ENCODE measurements at places on chromosomes 4 and X. TPM values are rescaled to one million over a fixed set of nuclear protein-coding genes. Genes with fewer than 3 reads are reported as not detected.
A peak's percentile ranks its signal among the peaks of the same experiment; 100 is the strongest.

Gene GLRA3
- not detected for total RNA-seq

DNA sequence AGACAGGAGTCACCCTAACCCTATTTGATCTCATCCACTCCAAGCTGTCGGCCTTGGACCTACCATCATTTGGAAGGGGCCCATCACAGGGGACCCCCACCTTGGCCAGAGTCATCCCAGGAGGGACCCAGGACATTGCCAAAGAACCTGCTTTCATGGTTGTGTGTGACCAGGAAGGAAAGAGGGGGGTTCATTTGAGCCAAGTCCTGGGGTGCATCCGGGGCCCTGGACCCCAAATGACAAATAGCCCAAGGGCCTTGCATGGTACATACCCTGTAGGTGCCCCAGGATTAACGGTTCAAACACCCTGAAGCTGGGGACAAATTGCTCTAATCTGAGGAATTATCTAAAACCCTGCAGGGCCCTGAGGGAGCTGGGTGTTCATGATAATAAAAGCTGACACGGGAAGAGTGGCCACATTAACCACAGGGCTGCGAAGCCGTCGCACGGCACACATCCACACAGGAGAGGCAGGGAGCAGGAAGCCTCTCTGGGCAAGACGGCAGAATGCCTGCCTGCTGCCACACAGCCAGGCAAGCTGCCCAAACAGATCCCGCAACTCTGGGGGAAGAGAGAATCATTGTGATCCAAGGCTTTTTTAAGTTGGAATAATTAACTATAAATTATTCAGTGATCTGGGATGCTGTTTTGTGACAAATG lies 28.2 kb upstream of the PPP2R2C start:
- DNase-seq: peak; percentile 14

Gene PAGE3
- total RNA-seq: not detected

Gene PRDM8
- 11.7 TPM for total RNA-seq

Gene GPR82
- not detected for total RNA-seq

DNA sequence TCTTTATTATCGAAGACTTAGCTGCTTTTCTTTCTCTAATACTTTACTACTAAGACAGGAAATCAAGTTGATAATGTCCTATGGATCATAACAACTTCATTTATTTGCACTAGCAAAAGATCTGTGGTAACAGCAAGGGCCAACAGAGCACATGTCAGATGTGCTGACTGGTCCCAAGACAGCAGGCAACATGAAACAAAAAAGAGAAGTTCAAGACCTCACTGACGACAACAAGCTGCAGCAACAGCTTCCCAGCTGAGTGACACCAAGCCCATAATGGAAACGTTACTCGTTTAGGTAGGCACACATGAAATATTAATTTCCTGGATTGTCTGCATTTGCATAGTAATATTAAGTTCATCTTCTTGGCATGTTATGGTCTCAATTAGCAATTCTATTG lies 126.9 kb downstream of the UNC5C start:
- DNase-seq: no peak

DNA sequence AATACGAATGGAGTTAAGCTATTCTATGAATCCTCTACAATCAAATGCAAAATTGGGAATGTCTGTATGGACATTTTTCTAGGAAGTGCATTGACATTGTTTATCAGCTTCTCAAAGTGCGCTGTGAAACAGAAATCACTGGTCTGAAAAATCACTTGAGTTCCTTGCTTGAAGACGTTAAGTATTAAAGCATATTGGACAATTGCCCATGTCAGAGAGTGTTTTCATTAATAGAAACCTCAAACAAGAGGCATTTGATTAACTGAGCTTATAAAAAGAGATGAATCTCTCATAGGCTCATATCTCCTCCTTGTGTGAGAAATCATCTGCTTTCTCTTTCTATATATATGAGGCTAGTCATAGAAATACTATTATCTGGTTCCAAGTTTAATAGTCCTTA lies 692.1 kb upstream of the POU3F4 start:
- no peak for DNase-seq

GRCh38 chr4:64000241-64000640 lies 409.0 kb downstream of the TECRL start:
- DNase-seq: no peak

Gene UBE2D3
- 386 TPM for total RNA-seq

DNA sequence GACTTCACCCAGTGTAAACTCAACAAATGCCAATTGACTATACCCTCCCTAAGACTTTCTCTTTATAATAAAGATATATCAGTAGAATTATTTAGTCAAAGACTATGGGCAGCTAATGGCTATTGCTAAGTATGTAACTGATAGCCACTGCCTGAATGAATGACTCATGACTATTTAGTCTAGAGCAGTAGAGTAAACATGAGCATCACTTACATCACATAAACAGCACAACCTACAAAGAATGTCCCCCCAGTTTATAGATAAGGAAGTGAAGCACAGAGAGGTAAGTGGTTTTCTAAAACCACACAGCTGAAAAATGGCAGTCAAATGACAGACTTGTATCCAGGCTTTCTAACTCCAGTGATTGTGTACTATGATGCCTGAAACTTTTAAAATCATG lies 507.0 kb downstream of the PPARGC1A start:
- peak; percentile 5 for DNase-seq

Measured in RPMI7951 (cell line).